ENCODE measurements at places on chromosomes 3 and 15.

DNA sequence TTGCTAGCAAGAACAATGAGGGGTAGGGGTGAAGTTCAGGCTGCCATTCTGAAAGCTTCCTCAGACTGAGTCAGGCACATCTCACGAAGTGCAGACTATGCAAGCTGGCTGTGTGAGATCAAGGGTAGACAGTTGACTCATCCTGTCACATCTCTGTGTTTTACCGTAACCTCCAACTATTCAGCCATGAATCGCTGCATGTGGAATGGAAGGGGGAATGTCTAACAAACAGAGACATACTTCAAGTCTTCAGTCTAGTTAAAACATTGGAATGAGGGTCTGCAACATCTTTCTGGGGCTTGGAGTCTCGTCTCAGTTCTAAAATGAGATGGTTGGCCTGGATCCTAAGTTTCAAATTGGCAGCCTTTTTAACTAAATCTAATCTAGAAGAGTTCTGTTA lies 25.9 kb downstream of the AGTR1 start:
- no peak for DNase-seq

GRCh38 chr3:187821616-187822317 lies 76.5 kb upstream of the BCL6 start:
- no peak for DNase-seq

GRCh38 chr3:71225951-71226564 lies 357.5 kb downstream of the FOXP1 start:
- no peak for DNase-seq

DNA sequence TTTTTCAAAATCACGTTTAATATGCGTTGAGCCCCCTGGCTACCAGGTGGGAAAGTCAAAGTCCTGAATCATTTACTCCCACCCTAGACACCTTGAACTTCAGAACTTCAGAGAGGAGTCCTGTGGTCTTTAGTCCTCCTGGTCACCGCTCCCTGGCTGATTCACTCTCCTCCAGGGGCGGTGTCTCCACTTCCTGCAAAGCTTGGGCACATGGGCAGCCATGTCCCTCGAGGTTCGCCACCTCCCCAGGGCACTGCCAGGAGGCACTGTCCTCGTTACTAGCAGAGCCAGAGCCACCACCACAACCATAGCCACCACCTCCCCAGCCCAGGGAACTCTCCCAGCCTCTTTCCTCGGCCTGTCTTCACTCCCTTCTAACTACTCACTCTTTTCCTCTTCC lies 31.0 kb downstream of the LOXL1 start:
- DNase-seq = no peak

- no peak for DNase-seq
Observed at GRCh38 chr3:114690911-114691310, 397.1 kb downstream of the TIGIT start.

DNA sequence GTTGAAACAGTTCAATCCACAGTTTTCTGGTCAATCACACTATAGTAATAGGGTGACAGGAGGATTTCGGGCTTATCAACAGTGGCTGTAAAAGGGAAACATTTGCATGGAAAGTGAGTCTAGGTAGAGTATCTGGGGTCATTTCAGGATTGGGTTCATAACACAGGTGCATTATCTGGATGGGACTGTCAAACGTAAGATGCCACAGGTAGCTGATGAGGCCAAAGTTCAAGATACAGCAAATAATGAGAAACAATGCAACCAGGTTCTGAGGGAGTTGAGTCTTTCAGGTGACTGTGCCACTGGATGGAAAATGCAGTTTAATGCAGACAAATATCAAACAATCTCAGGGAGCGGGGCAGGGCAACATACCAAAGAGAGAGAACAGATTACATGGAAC lies 62.2 kb downstream of the WDR76 start:
- DNase-seq = no peak

Measured in NCI-H82 (cell line).